ENCODE measurements at places on chromosomes 12 and 14. TPM values are rescaled to one million over a fixed set of nuclear protein-coding genes. Genes with fewer than 3 reads are reported as not detected.

OTOGL gene
- total RNA-seq, result 0.92 TPM

CACNA2D4 gene
- total RNA-seq, result 0.92 TPM

GRCh38 chr12:104656383-104656782 lies 199.6 kb downstream of the CHST11 start:
- no peak overlapping the region for H3K27ac ChIP-seq
- H3K4me3 ChIP-seq, result no peak overlapping the region
- H3K36me3 ChIP-seq, result peaks cover 2% of the 10 kb centered on the region

CABP1 gene
- not detected for total RNA-seq

OSBPL8 gene
- total RNA-seq, result 94.2 TPM
